ENCODE measurements at places on chromosomes 16 and 17.

DNA sequence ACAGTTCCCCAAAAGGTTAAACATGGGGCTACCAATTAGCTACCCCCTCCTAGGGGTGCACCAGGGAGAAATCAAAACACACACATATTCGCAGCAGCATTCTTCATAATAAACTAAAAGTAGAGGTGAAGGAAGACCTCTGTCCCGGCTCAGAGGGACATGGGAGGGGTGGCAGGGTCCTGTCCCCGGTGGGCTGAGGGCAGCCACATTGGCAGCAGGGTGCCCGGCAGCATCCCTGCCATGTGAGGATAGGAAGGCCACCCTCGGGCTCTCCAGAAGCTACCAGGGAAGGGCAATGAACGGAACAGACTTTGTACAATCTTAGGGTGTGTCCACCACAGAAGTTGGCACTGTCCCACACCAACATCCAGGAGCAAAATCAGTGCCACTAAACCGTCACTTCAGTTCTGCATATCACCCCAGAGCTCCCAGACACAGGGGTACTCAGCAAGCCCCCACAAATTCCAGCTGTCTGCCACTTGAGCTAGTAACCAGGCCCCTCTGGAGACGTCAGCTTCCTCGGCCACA, 3.1 kb upstream of the DNAH17 start:
- DNase-seq: no peak

DNA sequence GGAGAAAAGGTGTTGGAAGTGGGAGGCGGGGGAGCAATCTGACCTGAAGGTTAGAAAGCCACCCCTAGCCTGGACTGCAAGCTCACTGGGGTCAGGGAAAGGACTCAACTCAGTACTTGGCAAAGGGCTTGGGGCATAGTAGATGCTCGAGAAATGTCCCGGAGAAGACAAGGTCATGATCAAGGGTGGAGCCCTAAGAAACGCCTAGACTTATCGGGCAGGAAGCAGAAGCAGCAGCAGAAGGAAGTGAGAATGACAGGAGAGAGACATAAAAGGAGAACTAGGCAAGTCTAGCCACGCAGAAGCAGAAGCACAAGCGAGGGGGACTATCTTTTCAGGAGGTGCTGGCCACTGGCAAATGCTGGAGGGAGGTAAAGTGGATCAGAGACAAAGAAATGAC, 10.2 kb downstream of the COTL1 start:
- DNase-seq: peak; percentile 57

DNA sequence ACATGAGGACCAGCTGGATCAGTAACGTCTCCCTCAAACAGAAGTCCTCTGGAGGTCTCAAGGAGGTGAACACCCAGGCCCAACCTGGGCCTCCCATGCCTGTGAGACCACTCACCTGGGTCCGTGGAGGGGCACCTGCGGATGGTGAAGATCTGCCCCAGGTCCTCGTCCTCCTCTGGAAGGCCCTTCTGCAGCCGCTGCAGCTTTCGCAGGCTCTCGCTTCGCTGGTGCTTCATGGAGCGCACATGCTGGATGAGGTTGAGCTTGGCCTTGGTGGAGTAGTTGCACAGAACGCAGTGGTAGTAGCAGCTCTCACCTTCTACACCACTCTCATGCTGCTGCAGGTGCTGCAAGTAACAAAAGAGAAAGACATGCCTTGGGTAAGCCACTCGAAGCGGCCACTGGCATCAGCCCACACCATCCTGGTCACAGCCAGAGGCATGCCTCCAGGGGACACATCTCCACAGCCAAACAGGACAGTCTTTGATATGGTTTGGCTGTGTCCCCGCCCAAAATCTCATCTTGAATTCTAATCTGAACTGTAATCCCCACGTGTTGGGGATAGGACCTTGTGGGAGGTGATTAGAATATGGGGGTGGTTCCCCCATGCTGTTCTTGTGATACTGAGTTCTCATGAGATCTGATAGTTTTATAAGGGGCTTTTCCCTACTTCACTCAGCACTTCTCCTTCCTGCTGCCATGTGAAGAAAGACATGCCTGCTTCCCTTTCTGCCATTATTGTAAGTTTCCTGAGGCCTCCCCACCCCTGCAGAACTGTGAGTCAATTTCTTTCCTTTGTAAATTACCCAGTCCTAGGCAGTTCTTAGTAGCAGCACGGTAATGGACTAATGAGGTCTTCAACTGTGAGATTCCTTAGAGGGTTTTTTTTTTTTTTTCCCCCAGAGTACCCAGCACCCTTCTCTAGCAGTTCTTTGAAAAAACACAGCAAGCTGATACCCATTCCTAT, 158.0 kb downstream of the ZFHX3 start:
- DNase-seq: no peak

DNA sequence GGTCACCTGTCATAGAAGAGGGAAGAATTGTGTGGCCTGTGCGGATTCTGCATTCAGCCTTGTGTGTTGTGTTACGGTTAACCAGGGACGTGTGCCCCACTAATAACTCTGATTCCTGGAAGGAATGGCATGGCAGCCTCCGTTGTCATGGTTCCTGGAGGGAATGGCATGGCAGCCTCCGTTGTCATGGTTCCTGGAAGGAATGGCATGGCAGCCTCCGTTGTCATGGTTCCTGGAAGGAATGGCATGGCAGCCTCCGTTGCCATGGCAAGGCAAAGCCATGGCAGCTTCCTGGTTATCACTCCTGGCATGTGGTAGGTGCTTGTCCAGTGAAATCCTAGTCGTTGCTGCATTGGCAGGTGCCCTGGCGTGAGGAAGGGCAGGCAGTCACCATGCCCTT, 8.9 kb downstream of the SPG7 start:
- DNase-seq: no peak

GRCh38 chr16:55367866-55368603, 44.0 kb downstream of the IRX6 start:
- DNase-seq: no peak

DNA sequence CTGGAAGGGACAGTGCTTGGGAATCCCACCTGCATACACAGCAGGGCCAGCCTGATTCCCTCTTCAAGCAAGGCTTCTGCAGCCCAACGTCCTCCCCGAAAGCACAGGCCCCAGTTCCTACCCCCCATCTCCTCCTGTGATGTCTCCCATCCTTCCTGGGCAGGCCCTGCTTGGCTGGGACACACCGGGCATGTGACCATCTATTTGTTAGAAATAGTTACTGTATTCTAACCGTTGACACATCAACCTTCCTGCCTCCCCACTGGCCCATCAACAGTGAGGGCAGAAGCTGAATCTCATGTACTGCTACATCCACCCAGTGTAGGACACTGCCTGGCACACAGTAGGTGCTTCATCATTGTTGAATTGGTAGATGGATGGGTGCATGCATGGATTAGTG, 10.7 kb downstream of the PRR29 start:
- DNase-seq: peak; percentile 11

DNA sequence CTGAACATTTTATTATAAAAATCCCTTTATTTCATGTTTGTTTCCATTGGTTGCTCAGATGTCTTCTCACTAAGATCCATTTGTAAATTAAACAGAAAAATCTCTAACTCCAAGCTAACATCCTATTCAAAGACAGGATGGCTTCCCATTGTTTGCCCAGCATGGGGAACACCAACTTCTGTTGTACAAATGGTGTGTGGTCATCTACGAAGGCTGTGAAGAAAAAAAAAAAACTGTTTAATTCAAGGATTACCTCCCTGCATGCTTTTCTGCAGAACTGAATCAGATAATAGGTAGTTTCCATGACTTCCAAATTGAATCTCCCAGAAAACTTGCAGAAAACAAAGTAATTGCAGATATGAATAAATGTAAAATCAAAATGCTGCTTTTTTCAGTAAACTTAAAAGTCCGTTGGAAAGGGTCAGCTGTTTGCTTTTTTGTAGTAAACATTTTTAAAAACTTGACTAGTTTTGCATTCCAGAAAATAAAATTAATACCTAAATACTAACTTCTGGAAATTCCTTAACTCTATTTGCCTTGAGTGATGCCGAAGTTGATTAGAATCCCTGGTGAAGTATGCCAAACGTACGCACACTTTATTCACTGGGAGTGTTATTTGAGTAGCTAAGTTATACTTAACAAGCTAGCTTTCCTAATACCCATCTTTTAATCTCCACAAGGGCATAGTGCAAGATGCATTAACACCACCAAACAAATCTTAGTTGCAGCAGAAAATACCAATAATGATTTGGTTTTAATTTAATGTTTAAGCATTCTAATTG, 7.7 kb downstream of the SALL1 start:
- no peak for DNase-seq

GRCh38 chr16:88872650-88873331, 6.3 kb upstream of the PABPN1L start:
- no peak for DNase-seq

DNA sequence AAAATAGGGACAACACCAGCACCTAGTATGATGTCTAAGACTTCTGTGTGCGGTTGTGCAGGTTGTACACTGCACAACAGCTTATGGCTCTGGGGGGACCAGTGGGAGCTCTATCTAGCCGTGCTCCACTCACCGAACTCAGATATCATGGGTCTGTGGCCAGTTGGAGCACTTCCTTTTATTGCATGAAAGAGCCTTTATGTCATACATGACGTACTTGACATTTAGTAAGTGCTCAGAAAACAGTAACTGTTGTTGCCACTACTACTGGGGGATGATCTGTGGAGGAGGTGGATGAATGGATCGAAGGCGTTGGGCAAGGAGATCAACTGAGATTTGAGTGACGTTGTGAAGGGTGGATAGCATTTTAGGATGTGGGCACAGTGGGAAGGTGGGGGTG, 368.8 kb downstream of the SNX29 start:
- DNase-seq: no peak

Data from activated naive CD4-positive, alpha-beta T cell treated with anti-CD3 and anti-CD28 coated beads, Interleukin-2, amount 10 ng/mL, durations not matched to agents 7 days and 5 days (primary cell).